ENCODE measurements at places on chromosomes 11 and 22. TPM values are rescaled to one million over a fixed set of nuclear protein-coding genes. Genes with fewer than 3 reads are reported as not detected.

OR56A1 gene
- not detected for total RNA-seq

ZFP91 gene
- 59.0 TPM for total RNA-seq

PARVB gene
- 143 TPM for total RNA-seq

EIF3M gene
- total RNA-seq = 543 TPM

RCOR2 gene
- 1.8 TPM for total RNA-seq

Measured in GM23248 (cell line).